ENCODE measurements at places on chromosomes 6 and 20. TPM values are rescaled to one million over a fixed set of nuclear protein-coding genes. Genes with fewer than 3 reads are reported as not detected.

Gene PRSS35
- 0.11 TPM for total RNA-seq

Gene LST1
- not detected for total RNA-seq

Gene FILIP1
- under 0.01 TPM for total RNA-seq

Gene THEMIS
- not detected for total RNA-seq

Gene LTV1
- total RNA-seq: 9.7 TPM
